ENCODE measurements at places on chromosomes 1 and 21.

GRCh38 chr1:227897704-227898438 is 49.9 kb downstream of the WNT9A start:
- DNase-seq, result peak; percentile 10

DNA sequence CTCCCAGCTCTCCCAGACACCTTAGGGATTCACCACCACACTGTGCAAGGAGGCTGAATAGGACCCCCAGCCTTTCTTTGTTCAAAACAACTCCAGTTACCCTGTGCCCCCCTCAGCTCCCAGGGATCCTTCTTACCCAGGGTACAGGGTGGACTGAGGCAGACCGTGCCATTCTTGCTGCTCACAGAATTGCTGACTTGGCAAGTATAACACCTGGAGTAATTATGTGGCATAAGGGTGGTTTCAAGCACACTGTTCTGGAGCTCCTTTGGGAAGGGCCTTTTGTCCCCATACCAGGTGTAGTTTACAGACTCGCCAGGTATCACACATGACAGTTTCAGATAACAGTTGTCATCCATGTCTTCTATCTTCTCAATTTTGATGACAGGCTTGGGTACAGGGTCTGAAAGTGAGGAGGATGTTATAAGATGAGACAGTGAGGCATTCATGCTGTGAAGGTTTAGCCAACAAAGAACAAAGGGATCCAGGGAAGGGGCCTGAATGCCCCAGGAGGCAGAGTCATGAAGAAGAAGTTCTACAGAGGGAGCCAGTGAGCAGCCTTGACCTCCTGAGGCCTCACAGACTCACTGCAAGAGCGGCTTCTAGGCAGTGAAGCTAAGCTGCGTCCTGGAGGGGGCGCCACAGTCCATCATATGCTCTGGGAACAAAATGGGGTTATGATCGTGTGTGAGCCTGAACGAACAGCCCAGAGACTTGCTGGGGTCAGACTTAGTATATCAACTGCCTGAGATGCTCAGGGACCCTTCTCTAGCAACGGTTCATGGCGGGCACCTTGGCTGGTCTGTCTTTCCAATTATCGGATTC is 30.3 kb downstream of the CD48 start:
- peak; percentile 16 for DNase-seq

- no peak for DNase-seq
These were observed 234.4 kb downstream of the CENPF start for GRCh38 chr1:214837376-214837775.

GRCh38 chr21:34892209-34892608 is 156.9 kb downstream of the RUNX1 start:
- no peak for DNase-seq

DNA sequence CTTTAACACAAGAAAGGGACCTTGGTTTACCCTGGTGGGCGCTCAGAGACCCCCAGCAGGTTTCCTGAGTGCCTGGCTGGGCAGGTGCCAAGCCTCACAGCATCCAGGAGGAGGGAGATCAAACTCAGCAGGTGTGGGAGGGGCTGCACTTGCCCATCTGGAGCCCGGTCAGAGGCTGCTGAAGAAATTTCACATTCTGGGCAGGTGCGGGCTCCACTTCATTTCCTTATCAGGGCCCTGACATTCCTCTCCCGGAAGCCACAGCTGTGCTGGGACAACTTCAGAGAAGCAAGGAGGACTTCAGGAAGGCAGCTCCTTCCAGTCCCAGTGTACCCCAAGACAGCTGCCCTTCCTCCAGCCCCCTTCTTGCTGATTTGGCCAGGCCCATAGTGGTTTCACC is 82.9 kb downstream of the ITPKB start:
- DNase-seq, result no peak

Measured in uterus (tissue), 4 donors.